HFFc6 (cell line): ENCODE measurements at places on chromosomes 12 and 14. TPM values are rescaled to one million over a fixed set of nuclear protein-coding genes. Genes with fewer than 3 reads are reported as not detected.

Gene LYZ
- not detected in 3 replicates for total RNA-seq

DNA sequence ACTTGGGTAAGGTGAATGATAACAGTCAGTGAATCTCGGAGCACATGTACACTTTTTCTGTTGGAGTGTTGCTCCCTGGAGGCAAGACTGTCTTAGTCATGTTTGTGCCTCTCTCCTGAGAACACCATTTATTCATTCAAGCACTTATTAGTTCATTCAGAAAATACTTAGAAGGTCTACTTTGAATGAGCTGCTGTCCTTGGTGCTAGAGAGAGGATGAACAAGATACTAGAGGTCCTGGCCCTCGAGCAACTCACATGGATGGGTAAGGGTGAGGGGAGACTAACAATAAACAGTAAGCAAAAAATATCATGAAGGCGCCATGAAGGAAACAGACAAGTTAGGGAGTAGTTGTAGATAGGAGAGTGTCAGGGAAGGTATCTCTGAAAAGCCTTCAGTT, 17.1 kb upstream of the SAMD4A start:
- DNase-seq, result no peak
- no peak overlapping the region for H3K27ac ChIP-seq
- peaks cover 8% of the 10 kb centered on the region for H3K4me1 ChIP-seq
- H3K27me3 ChIP-seq, result peaks cover 3% of the 10 kb centered on the region; the same call in 1 of the 2 replicates

Gene KCNA1
- total RNA-seq, result not detected in 3 replicates

Gene SYT1
- 3.0 to 10.1 TPM (median 5.6 TPM) in 3 replicates for total RNA-seq

Gene OR6C75
- total RNA-seq, result not detected in 3 replicates

Gene C12orf54
- total RNA-seq, result not detected in 2 replicates

Gene PA2G4
- 144 to 192 TPM (median 173 TPM) in 3 replicates for total RNA-seq

DNA sequence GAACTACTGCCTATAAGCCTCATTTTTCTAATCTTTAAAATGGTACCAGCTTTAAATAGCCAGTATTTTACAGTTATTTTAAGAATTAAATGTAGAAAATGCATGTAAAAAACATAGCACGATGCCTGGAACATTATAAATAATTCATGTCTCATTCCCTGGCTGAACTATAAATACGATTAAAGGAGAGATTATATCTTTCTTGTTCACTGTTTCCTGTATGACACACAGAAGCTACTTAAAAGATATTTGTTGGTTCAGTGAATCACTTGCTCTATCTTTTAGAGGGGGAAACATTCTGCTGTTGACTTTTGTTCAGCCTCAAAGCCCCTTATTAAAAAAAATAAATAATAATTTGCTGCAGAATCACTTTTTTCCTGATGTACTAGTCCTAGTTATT, 406.9 kb downstream of the LRFN5 start:
- no peak overlapping the region for H3K27ac ChIP-seq
- H3K27me3 ChIP-seq, result no peaks in the 10 kb centered on the region

Gene PTPN6
- 0.36 to 0.41 TPM in 2 of 3 replicates, not detected in the other for total RNA-seq

- H3K4me3 ChIP-seq, result no peak overlapping the region
- H3K27ac ChIP-seq, result no peak overlapping the region
- H3K27me3 ChIP-seq, result peaks cover 2% of the 10 kb centered on the region; the same call in 1 of the 2 replicates
- H3K36me3 ChIP-seq, result peaks cover 33% of the 10 kb centered on the region
- H3K4me1 ChIP-seq, result no peaks in the 10 kb centered on the region
- DNase-seq, result no peak
Measured at GRCh38 chr12:46602474-46602873, 223.3 kb downstream of the SLC38A4 start.

Gene BBOF1
- total RNA-seq, result 2.0 to 2.5 TPM (median 2.4 TPM) in 3 replicates

Gene P2RX7
- total RNA-seq, result 0.08 and 0.28 TPM in 2 replicates

DNA sequence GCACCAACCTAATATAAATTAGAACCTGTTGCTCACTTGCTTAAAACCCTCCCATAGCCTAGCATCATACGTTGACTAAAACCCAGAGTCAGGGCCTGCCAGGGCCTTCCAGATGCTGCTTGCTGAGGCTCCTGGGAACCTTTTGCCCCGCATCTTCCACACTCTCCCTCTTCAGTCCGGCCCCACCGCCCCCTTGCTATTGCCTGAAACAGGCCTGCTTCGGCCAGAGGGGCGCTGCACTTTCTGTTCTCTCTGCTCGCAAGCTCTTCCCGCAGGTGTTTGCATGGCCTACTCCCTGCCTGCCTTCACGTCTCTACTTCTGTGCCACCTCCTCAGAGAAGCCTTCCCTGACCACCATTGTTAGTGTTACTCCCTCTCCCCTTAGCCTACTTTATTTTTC, 13.7 kb upstream of the TCTN2 start:
- H3K27ac ChIP-seq, result no peak overlapping the region
- H3K4me3 ChIP-seq, result no peak overlapping the region
- H3K27me3 ChIP-seq, result peaks cover 2% of the 10 kb centered on the region; the same call in 1 of the 2 replicates

- no peak for DNase-seq
- H3K4me3 ChIP-seq, result no peak overlapping the region
- no peaks in the 10 kb centered on the region; the same call in 1 of the 2 replicates for H3K27me3 ChIP-seq
- H3K27ac ChIP-seq, result no peak overlapping the region
- peaks cover 14% of the 10 kb centered on the region for H3K36me3 ChIP-seq
- no peaks in the 10 kb centered on the region for H3K4me1 ChIP-seq
Measured at GRCh38 chr12:129704232-129704830, 199.5 kb downstream of the TMEM132D start.

- DNase-seq, result peak; percentile 73
- H3K27me3 ChIP-seq, result peaks cover 4% of the 10 kb centered on the region; the same call in 1 of the 2 replicates
- peaks cover 8% of the 10 kb centered on the region for H3K36me3 ChIP-seq
- peaks cover 30% of the 10 kb centered on the region for H3K4me1 ChIP-seq
- peak overlapping the region; percentile 84 for H3K27ac ChIP-seq
Measured at GRCh38 chr14:90168425-90169105, 87.8 kb upstream of the PSMC1 start.

DNA sequence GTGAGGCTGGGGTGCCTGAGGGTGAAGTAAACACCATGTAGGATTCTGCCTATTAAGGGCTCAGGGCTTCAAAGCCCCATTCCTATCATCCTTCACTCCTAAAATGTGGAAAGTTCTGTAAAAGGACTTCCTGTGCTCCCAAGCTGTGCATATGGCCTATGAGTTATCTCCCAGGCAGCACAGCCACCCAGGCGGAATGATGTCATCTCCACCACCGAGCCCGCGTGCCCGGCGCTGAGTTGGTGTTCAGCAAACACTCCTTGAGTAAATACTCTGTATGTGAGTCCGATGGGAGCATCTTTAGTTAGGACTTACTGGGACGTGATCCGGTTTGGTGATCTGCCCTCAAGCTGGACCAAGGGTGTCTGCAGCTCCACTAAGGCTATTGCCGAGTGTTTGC, 437.3 kb downstream of the MED13L start:
- H3K27ac ChIP-seq, result no peak overlapping the region
- no peak overlapping the region for H3K4me3 ChIP-seq
- peak; percentile 18 for DNase-seq
- H3K4me1 ChIP-seq, result no peaks in the 10 kb centered on the region
- H3K36me3 ChIP-seq, result no peaks in the 10 kb centered on the region

DNA sequence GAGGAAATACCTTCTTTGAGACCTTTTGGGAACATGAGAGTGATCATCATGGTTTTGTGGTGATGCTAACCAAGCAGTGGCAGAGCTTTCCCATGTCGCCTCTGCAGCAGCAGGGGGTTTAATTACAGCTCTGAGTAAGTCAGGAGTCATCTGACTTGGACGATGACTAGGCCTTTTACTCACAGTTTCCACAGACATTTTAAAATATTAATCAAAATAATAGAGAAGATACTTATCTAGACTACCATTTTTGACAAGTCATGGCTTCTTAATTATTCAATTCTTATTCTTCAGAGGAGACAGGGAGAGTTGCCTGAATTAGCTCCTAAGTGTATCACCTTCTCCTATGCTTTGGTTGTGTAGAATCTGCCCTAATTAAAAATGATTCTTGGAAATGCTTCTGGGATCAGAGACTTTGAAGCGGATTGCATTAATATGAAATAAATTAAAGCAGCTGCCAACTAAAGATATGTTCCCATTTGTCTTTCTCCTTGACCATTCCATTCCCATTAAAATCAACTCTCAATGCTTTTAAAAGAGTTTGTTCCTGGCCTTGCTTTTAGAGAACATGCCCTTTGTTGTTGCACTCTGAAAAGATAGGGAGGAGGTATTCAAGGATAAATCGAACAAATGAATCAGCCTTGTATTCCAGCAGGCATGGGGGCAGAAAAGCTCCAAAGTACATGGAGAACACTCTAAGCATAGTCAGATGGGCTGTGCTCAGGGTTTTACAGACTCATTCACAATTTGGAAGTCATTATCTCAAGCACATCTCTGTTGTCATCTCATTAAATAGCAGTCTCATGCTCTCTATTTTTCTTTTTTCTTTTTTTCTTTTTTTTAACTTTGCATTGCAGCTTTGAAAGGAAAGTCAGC, 7.7 kb upstream of the IFNG-AS1 start:
- H3K27ac ChIP-seq, result peak overlapping the region; percentile 98
- H3K4me1 ChIP-seq, result peaks cover 34% of the 10 kb centered on the region
- peaks cover 20% of the 10 kb centered on the region for H3K36me3 ChIP-seq
- peak; percentile 93 for DNase-seq

DNA sequence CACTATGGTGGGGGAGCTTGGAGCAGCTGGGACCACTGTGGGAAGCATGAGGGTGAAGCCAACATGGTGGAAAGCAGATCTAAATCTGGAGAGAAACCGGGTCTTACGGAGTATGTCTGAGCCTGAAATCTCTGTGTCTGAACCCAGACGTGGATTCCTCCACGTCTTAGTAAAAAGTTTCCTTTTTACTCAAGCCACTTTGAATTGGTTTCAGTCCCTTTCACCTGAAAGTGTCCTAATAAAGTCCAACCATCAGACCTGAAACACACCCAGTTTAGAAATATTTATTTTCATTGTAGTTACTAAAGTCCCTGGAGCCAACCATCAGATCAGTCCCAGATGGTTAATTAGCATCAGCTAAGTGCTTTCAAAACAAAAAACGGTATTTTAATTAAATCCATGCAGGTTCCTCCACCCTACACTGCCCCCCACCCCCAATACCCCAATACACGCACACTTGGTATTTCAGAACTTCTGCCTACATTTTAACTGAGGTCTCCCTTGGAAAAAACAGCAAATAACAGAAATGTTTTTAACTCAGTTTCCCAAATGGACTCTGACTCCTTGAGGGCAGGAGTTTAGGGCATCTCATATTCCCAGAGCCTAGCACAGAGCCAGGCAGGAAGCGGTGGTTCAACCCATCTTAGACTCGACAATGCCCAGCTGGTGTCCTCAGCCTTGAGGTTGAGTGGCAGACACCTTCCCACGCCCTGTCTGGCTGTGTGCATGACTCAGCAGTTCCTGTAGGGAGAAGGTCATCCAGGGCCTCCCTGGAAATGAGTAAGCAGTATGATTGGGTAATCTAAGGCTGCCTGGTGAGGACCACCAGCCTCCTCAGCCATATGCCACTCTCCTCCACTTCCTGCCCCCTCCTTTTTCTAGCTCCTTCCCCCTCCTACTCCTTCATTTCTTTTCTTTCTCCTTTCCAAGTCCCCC, 175.8 kb downstream of the TTC8 start:
- H3K36me3 ChIP-seq, result peaks cover 11% of the 10 kb centered on the region; the same call in 1 of the 2 replicates
- peak; percentile 92 for DNase-seq
- peaks cover 69% of the 10 kb centered on the region for H3K4me1 ChIP-seq
- peak overlapping the region; percentile 95 for H3K27ac ChIP-seq

DNA sequence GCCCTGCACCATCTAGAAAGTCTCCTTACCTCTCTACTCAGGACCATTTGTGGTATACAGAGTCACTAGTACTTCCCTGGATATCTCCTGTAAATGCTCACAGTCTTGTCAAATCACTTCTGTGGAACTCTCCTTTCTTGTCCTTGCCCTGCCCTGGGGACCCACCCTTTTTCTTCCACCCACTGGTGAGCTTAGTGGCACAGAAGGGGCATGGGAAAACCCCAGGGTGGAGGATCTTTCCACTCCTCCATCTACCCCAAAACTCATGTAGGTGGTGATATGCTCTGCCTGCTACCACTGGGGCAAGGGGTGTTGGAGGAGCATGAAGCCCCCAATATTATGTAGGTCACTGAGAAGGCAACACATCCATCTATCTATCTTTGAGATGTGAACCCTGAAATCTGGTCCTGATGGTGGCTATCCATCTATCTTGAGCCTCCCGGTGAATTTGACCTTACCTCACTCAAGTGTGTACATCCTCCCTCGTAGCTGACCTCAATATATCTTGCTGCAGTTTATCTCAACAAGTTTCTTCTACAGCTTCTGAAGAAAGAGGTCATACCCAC, 943 bp downstream of the TESPA1 start:
- DNase-seq, result no peak
- H3K36me3 ChIP-seq, result no peaks in the 10 kb centered on the region
- no peak overlapping the region for H3K27ac ChIP-seq

GRCh38 chr12:88238406-88238805, 96.3 kb downstream of the TMTC3 start:
- H3K4me1 ChIP-seq, result peaks cover 44% of the 10 kb centered on the region
- H3K36me3 ChIP-seq, result peaks cover 7% of the 10 kb centered on the region
- peaks cover 2% of the 10 kb centered on the region; the same call in 1 of the 2 replicates for H3K27me3 ChIP-seq
- peak overlapping the region; percentile 70 for H3K27ac ChIP-seq
- DNase-seq, result no peak
- H3K4me3 ChIP-seq, result no peak overlapping the region

Gene KRT82
- not detected in 3 replicates for total RNA-seq

Gene LBHD2
- total RNA-seq, result not detected in 3 replicates

DNA sequence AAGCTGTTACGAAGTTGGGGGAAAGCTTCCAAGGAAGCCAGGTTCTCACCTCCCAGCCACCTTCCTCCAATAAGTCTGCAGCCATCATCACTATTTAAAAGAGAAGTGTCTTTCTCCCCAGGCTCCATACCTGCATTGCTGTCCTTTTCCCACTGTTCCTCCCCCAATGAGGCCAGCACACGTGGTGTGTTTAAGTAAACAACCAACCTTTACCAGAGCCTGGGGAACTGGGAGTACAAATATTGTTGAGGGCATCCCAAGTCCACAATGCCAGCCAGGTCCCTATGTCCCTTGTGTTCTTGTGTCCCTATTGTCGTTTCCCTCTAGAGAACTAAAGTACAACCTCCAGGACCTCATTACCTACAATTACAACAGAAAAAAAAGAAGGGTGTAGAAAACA, 49.2 kb upstream of the PNMA1 start:
- no peaks in the 10 kb centered on the region for H3K36me3 ChIP-seq
- no peak for DNase-seq
- peaks cover 36% of the 10 kb centered on the region for H3K4me1 ChIP-seq
- no peak overlapping the region for H3K4me3 ChIP-seq

Gene GRIN2B
- total RNA-seq, result not detected in 2 replicates

GRCh38 chr12:107134558-107134957, 41.2 kb upstream of the CRY1 start:
- peaks cover 4% of the 10 kb centered on the region for H3K27me3 ChIP-seq
- no peak overlapping the region for H3K27ac ChIP-seq
- H3K4me1 ChIP-seq, result no peaks in the 10 kb centered on the region
- no peak overlapping the region for H3K4me3 ChIP-seq

DNA sequence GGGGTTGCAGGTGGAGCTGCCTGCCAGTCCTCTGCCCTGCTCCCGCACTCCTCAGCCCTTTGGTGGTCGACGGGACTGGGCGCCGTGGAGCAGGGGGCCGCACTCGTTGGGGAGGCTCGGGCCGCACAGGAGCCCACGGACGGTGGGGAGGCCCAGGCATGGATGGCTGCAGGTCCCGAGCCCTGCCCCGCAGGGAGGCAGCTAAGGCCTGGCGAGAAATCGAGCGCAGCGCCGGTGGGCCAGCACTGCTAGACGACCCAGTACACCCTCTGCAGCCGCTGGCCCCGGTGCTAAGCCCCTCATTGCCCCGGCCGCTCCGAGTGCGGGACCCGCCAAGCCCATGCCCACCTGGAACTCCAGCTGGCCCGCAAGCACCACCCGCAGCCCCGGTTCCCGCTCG, 221.8 kb downstream of the BTG1 start:
- peaks cover 1% of the 10 kb centered on the region; the same call in 1 of the 2 replicates for H3K27me3 ChIP-seq
- H3K27ac ChIP-seq, result no peak overlapping the region
- peaks cover 18% of the 10 kb centered on the region for H3K4me1 ChIP-seq
- DNase-seq, result no peak
- H3K36me3 ChIP-seq, result no peaks in the 10 kb centered on the region
- no peak overlapping the region for H3K4me3 ChIP-seq
